ENCODE measurements at places on chromosomes 2 and 18. TPM values are rescaled to one million over a fixed set of nuclear protein-coding genes. Genes with fewer than 3 reads are reported as not detected.

DRC1 gene
- not detected for total RNA-seq

SERPINB13 gene
- not detected for total RNA-seq

CYRIA gene
- 5.1 TPM for total RNA-seq

DNA sequence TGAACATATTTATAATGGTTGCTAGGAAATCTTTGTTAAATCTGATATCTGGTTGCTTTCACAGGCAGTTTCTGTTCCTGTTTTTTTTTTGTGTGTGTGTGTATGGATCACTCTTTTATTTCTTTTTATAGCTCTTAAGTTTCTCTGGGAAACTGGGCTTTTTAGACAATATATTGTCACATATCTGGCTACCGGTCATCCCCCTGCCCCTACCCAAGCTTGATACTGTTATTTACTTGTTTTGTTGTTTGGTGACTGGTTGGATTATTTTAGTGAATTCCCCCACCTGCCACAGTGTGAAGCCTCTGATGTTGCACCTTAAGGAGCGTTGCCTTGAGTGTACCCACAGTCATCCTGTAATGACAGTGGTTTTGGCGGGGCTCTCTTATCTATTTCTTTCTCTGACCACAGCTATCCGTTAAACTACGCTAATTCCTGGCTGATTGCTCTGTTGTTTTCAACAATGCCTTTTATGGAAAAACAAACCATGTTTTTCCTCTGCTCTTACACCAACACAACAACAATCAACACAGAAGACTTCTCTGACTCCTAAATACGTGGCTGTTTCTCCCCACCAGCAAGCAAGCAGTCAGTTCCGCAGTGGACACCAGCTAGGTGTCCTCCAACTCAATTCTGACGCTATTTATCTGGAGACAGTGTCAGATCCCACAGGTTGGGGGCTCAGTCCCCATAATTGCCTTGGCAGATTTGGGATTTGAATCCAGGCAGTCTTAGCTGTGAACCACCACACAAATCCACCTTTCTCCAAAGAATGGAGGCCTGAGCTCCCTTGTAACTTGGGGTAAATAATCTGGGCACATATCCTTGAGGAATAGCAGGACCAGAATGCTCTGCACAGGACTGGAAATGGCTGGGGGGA lies 10.9 kb downstream of the GNLY start:
- DNase-seq = peak; percentile 82

IL1A gene
- total RNA-seq = 0.25 TPM

DNA sequence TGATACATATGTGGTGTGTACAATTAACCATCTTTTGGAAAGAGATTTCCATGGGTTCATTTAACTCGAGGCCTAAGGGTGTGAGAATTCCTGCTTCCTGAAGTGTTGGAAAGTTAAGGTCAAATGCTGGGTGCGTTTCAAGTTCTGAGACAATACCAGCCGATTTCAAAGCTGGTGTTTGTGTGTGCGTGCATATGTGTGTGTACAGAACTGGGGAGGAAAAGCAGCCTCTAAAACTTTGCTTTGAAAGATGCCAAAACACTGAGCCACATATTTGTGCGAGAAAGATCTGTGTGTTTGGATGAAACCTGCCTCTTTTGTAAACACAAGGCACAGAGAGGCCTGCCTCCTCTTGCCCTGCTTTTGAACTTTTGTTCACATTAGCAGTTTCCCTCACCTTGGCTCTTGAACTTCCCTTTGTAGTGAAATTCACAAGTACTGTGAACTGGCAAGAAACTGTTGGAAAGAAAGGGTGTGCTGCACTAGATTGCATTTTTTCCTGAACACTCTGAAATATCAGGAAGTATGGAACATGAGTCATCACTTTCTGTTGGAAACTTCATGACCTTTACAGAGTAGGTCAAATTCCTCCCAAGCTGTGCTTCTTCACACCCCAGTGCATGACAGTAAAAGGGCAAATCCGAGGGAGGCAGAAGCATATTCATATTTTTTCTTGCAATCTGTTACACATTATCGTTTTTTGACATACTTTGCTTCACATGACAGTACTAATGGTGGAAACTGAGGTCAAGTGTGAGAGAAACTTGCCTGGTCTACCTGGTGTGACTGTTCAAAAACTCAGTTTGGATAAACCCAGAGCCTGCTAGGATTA lies 20.0 kb upstream of the CAVIN2 start:
- DNase-seq = no peak

DNA sequence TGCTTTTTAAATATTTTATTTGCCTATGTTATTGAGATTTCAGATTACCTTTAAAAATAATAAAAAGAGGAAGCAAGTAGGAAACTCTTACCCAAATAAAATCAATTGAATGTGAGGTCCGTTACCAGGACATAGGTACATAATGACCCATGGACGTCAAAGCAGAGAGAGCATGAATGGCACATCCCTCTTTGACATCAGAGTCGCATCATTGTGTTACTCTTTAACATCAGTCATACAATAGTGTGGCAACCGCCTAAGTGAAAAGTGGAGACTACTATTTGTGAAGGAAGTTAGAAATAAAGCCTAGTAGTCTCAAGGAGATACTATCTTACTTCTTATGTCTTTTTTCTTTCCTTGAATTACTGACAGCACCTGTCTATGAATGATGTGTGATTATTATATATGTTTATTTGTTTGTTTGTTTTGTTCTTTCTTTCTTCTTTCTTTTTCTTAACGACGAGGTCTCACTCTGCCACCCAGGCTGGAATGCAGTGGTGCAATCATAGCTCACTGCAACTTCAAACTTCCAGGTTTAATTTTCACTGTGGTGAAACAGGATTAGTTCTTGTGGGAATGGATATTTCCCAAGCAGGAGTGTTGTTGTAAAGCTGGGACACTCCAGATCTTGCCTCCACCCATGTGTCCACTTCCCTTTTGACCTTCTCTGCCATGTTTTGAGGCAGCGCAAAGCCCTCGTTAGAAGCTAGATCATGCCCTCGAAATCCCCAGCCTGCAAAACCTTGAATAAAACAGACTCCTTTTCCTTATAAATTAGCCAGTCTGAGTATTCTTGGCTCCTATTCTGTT lies 407.2 kb upstream of the NETO1 start:
- DNase-seq = no peak

TMX3 gene
- total RNA-seq = 53.0 TPM

DNA sequence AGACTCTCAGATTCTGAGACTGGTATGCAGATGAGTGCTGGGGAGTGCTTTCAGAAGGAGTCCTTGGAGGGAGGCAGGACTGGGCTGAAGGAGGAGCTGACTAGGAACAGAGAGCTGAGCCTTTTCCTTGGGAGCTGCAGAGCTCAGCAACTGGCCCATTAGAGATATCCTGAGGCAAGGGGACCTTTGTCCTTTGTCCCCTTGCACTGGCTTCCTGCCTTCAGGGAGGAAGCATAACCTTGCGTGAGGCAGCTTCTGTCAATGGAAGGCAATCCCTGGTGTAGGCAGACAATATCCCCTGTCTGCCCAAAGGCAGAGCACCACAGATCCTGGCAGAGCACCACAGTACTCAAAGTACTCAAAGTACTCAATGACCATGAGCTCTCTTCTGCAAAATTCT lies 375.3 kb downstream of the HRH4 start:
- DNase-seq = no peak

TYMS gene
- 180 TPM for total RNA-seq

DNA sequence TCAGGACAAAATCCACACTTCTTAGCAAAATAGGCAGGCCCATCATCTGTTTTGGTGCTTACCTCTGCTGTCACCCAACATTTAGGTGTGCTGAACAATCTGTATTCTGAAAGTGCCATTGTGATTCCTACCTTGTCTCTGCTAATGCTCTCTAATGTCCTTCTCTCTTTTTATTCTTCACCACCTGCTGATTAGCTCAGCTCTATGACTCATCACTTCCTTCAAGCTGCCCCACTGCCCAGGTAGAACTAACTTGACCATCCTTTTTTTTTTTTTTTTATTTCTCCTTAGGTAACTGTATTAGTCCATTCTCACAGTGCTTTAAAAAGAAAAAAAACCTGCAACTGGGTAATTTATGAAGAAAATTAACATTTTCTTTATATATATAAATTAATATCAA lies 478.7 kb upstream of the POU3F3 start:
- no peak for DNase-seq

SRD5A2 gene
- total RNA-seq = not detected

GRCh38 chr2:761384-761783 lies 84.2 kb upstream of the TMEM18 start:
- no peak for DNase-seq

REG3A gene
- total RNA-seq = not detected

SULT1C2 gene
- total RNA-seq = not detected

ASXL3 gene
- not detected for total RNA-seq

LHCGR gene
- total RNA-seq = not detected

CENPO gene
- 69.1 TPM for total RNA-seq

SGPP2 gene
- 0.20 TPM for total RNA-seq

DNA sequence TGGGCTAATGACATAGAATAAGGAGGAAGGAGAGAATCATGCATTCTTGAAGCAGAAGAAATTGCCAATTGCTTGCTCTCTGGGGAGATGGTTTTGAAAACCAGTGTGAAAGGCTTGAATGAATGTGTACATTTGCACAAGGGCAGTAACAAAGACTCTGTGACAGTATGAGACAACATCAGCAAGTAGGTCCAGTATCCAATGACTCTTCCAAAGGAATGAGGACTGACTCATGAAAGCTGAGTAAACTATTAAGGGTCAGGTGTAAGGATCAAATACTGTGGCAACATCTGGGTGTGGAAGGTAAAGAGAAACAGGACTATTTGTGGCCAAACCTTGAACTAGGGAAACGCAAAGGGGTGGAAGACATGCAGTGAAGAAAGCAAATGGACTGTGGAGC lies 886.0 kb upstream of the CHAC2 start:
- no peak for DNase-seq

DNA sequence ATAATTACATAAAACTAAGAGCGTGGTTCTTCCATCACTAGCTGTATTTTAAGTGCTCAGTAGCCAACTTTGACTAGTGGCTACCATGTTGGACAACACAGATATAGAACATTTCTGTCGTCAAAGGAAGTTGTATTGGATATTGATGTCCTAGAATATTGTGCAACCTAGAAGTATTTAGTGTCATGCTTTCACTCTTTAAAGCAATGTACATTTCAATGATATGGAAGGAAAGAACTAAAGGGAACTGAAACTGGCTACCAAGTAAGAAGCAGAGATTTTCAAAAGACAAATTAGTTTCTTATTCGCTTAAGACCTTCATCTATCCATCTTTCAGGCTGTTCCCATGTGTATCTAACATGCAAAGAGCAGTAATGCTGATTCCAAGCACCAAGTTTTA lies 85.4 kb upstream of the EML6 start:
- DNase-seq = no peak

SNED1 gene
- not detected for total RNA-seq

DNA sequence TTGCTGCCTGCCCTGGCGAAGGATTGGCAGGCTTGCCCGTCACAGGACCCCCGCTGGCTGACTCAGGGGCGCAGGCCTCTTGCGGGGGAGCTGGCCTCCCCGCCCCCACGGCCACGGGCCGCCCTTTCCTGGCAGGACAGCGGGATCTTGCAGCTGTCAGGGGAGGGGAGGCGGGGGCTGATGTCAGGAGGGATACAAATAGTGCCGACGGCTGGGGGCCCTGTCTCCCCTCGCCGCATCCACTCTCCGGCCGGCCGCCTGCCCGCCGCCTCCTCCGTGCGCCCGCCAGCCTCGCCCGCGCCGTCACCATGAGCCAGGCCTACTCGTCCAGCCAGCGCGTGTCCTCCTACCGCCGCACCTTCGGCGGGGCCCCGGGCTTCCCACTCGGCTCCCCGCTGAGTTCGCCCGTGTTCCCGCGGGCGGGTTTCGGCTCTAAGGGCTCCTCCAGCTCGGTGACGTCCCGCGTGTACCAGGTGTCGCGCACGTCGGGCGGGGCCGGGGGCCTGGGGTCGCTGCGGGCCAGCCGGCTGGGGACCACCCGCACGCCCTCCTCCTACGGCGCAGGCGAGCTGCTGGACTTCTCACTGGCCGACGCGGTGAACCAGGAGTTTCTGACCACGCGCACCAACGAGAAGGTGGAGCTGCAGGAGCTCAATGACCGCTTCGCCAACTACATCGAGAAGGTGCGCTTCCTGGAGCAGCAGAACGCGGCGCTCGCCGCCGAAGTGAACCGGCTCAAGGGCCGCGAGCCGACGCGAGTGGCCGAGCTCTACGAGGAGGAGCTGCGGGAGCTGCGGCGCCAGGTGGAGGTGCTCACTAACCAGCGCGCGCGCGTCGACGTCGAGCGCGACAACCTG lies at the start of gene DES:
DES (plus strand) TSS at position 223 of the 857 bp plus-strand sequence; CDS start at position 309, 86 bp downstream.
- DNase-seq = no peak

- DNase-seq = no peak
These were observed 36.4 kb upstream of the PCBP1 start for GRCh38 chr2:70050631-70051425.

DNA sequence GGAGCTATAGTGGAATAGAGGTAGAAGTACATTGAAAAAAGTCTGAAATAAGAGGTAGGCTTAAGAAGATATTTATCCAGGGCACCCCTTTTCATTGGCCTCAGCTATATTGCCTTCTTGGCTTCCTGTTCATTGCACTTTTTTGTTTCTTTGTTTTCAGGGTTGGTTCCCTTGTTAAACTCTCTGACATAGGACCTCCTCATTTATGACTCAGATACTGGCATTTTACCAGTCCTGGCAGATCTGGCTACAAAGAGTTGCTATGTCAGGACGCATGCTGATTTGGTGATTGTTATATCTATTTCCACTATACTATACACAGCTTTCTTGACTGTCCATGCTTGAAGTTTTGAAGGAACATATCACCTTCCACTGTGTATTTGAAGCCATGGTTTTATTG lies 60.0 kb downstream of the GCA start:
- DNase-seq = no peak

SEMA4F gene
- total RNA-seq = 5.3 TPM

TTN gene
- total RNA-seq = 0.07 TPM
